ENCODE measurements at places on chromosomes 3 and 15.
A peak's percentile ranks its signal among the peaks of the same experiment; 100 is the strongest.

DNA sequence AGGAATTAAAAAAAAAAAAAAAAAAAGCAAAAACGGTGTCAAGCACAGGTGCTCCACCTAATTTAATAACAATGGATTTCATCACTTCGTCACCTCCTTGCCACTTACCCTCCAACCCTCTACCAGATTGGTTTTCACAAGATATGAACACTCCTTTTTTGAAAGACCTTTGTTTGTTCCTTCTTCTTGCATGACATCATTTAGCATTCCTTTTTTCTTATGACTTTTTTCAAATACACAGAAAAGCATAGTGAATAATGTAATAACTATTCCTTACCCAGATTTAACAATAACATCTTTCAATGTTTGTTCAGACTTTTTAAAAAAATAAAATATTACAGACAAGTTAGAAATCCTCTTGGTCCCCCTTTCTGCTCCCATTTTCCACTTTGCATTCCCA, 16.3 kb downstream of the COL6A6 start:
- DNase-seq = no peak

DNA sequence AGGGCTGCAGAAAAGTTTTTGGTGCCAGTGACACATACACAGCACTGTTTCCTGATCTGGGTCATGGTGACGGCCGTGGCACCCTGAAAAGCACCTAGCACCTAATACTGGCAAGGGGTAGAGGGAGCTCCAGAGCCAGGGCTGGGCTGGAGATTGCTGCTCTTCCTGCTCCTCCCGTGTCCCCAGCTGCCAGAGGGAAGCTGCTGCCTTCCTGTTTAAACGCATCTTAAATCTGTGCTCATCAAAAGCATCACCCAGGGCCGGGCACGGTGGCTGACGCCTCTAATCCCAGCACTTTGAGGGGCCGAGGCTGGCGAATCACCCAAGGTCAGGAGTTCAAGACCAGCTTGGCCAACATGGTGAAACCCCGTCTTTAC, 156.7 kb upstream of the MEF2A start:
- peak; percentile 70 for DNase-seq

DNA sequence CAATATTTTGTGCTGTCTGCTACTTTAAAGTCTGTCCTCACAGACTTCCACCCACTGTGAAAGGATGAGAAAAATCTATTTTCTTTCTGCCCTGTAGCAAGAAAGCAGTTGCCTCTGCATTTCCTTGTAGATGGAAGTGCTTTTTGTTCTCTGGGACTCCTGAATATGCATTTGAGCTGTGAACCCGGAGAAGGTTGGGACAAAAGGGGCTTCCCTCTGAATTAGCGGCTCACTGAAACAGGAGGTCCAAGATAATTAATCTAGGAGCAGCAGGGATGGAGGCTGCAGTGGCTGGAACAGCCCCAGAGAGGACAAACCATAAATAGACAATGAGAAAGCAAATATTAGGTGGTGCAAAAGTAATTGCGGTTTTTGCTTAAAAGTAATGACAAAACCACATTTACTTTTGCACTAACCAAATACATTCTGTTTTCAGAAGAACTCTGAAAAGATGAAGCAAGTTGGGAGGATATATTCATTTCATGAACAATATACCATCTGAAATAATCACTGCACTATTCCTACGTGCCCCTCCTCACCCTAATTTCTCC, 143.4 kb upstream of the KBTBD8 start:
- DNase-seq = no peak

- no peak for DNase-seq
These were observed 843.8 kb downstream of the NAALADL2 start for GRCh38 chr3:175702956-175703355.

- DNase-seq = no peak
These were observed 2.1 kb downstream of the CCDC51 start for GRCh38 chr3:48437812-48438211.

- no peak for DNase-seq
These were observed 38.3 kb downstream of the PDE8A start for GRCh38 chr15:85019815-85020590.

- DNase-seq = peak; percentile 87
These were observed 514 bp downstream of the MBNL1 start for GRCh38 chr3:152269056-152269830.

DNA sequence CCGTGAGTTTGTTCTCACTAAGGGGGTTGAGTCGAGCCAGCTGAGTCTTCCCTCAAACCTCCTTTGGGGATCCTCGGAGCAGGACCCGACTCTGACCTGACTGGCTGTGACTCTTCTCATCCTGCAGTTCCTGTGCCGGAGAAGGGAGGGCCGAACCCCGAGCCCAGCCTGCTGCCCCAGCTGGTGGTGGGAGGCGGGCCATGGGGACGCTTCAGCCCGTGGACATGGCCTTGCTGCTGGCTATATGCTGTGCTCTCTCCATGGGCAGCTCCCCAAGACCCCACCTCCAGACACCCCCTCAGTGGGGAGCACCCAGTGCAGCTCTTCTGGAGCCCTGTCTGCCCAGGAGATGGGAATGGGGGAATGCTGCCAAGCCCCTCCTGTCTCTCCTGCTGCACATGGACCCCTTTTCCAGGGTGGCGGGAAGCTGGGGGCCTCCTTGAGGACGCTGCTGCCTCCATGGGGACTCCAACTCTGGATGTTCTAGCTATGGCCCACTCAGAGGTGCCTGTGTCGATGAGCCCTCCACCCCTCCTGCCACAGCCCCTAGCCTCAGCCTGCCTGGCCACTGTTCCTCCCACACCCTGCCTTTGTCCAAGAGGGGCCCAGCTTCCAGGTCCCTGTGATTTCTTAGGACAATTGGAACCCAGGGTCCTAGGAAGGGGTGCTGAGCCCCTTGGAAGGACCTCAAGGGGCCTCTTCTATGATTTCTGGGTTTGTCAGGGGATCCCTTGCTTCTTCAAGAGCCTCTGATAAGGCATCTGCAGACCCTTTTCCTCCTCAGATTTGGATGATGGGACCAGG, 12.8 kb downstream of the C15orf39 start:
- DNase-seq = no peak

- no peak for DNase-seq
These were observed 117.2 kb downstream of the ADCY5 start for GRCh38 chr3:123331651-123332050.

GRCh38 chr15:96321639-96322535, 8.6 kb upstream of the NR2F2 start:
- peak; percentile 44 for DNase-seq

DNA sequence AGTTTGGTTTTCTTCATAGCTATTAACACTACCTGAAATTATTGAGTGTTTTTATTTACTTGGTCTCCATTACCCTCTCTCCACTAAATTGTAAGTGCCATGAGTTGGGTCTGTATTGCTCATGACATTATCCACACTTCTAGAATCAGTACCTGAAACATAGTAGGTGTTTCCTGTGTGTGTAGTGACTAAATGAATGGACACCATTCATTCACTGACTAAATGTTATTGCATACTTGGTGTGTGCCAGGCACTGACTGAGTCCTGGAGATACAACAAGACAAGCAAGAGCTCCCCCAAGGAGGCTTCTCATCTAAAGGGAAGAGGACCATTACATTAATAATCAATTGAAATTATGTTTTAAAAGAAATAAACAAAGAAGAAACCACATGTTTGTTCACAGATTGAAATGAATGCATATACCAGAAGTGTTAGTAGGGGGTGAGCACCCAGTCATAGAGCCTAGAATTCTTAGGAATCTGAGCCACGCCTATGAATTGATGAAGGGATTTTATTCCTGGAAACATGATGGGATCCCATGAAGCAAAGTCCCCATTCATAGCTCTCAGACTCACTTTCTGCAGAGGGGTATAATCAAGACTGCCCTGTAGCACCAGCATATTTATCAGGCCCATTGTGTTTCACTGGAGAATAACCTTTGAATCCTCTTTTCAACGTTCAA, 31.7 kb upstream of the ATOSA start:
- DNase-seq = no peak

- DNase-seq = no peak
These were observed 177.8 kb upstream of the GAP43 start for GRCh38 chr3:115445559-115445958.

DNA sequence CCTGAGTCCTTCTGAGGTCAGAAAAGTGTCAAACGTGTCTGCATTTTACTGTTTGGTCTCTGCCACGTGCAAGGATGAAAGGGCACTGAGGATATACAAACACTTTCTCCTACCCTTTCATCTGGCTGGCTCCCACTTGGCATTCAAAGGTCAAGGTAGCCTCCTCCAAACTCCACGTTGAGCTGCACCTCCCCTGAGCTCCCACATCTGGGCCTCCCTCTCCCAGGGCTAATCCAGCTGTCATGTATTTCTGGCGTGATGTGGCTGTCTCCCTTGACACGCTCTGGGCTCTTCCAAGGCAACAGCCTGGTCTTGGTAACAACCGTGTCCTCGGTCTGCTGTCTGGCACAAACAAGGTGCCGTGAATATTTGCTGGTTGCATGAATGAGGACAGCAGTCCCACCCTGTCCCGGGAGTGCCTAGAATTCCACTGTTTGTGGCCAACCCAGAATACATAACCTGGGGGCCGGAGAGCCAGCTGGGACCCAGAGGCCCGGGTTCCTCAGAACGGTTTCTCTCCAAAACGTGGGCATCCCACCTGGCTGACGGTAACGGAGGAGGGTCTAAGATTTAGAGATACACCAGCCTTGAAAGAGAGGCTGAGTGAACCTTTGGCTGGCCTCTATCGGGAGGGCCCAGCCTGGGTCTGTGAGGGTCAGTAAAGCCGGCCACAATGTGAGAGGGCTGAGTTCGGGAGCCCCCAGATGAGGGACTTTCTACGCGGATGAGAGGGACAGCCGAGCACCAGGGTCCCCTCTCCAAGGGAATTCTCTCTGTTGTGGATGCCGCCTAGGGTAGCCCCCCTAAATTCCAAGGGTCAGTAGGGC, 767 bp downstream of the GLT8D1 start:
- peak; percentile 42 for DNase-seq

DNA sequence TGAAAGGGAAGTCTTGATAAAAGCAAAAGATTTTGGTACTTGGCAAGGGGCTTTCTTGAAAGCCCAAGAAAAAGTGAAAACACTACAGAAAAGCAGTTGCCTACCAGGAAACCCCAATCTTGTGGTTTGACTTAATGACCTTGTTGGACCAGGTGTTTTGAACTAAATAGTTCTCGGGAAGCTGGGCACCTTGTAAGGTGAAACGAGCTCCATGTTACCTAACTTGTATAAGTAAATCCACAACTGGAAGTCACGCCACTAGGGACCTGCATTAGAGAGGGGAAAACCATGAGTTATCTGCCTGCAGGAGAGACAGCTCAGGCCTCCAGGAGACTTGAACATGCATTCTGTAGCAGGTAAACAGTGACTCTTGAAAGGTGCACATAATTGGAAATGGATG, 88.2 kb downstream of the GMPS start:
- no peak for DNase-seq

GRCh38 chr15:78382114-78382880, 42.1 kb downstream of the CRABP1 start:
- no peak for DNase-seq

DNA sequence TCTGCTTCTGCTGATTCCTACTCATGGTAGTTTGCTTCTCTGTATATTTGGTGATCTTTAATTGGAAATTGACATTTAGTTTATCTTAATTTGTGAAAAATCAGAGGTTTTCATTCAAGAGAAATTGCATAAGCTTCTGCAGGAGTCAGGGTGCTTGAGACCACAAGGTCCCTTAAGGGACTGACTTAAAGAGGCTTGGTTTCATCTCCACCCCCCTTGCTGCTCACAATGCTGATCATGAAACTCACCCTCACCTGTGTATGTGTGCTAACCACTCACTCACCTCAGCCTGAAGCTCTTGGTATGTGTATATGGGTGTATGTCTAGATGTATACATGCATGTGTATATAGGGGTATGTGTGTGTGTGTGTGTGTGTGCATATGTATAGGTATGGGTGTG, 11.4 kb downstream of the PGPEP1L start:
- no peak for DNase-seq

DNA sequence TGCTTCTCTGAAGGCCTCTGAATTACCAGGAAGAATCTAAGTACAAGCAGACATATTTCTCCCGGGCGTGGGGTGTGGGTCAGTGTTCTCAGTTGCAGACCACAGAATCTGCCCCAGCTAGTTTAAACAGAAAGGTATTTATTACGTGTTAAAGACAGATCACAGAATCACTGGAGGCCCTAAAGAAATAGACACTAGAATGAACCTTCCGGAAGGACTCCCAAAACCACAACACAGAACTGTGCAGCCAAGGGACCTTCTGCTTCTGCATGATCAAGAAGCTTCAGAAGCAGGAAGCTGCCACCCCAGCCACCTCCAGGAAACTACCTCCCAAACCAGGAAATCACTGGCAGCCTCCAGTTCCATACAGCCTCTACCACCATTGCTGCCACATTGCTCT, 32.7 kb upstream of the ZFAND6 start:
- no peak for DNase-seq

DNA sequence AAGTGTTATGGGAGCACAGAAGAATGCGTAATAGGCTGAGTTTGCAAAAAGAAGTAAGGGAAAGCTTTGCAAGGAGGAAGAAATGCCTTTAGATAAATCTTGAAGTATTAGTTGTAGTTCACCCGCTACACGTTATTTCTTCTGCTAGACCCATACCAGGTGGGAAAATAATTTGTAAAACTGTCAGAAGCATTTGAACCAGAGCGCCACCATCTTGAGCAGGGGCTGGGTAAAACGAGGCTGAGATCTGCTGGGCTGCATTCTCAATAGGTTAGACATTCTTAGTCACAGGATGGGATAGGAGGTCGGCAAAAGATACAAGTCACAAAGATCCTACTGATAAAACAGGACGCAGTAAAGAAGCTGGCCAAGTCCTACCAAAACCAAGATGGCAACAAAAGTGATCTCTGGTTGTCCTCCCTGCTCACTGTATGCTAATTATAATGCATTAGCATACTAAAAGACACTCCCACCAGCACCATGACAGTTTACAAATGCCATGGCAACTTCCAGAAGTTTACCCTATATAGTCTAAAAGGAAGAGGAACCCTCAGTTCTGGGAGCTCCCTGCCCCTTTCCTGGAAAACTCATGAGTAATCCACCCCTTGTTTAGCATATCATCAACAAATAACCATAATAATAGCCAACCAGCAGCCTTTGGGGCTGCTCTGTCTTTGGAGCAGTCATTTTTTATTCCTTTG, 50.0 kb upstream of the ZNF280D start:
- DNase-seq = no peak

- no peak for DNase-seq
These were observed 31.1 kb upstream of the PPIB start for GRCh38 chr15:64193971-64194370.

GRCh38 chr3:127670761-127671522, 1.8 kb upstream of the ABTB1 start:
- DNase-seq = no peak

DNA sequence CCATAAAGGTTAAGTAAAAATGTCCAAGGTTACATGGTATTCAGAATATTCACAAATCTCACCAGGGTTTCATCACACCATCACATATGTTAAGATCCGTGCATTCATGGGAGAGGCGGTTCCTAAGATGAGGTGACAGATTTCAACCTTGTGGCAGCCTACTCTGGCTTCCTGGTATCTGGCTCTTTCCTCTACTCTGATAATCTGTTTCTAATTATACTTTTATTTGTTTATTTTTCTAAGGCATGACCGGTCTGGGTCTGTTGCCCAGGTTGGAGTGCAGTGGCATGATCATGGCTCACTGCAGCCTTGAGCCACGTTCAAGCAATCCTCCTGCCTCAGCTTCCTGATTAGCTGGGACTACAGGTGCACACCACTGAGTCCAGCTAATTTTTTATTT, 34.4 kb downstream of the RAF1 start:
- DNase-seq = no peak

- no peak for DNase-seq
These were observed 128.3 kb downstream of the SMAD6 start for GRCh38 chr15:66830358-66830757.
